SW 1271 (cell line): ENCODE measurements at places on chromosomes 7 and 10.

DNA sequence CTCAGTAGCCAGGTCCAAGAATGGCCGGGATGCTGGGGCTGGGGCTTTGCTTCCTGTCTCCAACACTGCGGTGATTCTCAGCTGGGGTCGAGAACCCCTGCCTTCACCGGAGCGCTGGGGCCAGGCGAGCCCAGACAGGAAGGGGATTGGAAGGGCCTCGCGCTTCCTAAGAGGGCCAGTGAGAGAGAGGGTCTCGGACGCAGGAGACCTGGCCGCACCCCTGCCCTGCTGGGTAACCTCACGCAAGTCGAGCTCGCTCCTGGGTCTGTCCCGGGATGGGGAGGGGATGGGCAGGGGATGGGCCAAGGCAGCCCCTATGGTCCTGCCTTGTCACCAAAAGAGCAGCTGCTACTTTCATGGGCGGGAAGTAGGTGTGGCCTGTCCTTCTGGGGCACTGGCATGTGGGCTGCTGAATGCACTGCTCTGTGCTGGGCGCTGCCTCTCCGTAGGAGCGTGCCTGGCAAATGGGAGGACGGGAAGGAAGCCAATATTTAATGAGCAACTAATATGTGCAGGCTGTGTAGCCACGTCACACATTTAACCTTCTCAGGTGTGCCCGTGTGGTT lies 20.0 kb downstream of the KCNK18 start:
- no peak for DNase-seq

- no peak for DNase-seq
Measured at GRCh38 chr10:80290474-80291220, 1.2 kb upstream of the MAT1A start.

- DNase-seq, result no peak
Measured at GRCh38 chr10:12960941-12961340, 40.6 kb downstream of the CCDC3 start.

DNA sequence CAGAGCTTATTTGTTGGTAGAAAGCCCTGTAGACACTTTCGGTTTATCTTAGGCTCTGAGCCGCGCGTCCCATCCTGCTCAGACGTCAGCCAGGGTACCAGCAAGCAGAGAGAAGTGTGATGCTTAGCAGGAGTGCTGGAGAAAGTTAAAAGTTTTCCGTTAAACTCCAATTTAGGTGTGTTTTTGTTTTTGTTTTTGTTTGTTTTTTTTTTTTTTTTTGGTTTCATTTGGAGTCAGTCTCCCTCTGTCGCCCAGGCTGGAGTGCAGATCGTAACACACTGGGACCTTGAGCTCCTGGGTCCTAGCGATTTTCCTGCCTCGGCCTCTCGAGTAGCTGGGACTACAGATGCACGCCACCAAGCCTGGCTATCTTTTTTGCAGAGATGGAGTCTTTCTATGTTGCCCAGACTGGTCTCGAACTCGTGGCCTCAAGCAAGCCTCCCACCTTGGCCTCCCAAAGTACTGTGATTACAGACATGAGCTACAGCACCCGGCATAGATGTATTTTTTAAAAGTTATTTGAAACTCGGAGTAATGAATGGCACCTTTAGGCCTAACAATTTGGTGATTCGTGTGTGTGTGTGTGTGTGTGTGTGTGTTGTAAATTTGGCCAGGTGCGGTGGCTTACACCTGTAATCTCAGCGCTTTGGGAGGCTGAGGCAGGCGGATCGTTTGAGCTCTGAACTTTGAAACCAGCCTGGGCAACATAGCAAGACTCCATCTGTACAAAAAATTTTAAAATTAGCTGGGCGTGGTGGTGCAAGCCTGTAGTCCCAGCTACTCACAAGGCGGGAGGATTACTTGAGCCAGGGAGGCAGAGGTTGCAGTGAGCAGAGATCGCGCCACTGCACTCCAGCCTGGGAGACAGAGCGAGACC lies 1.3 kb upstream of the HIP1 start:
- no peak for DNase-seq

DNA sequence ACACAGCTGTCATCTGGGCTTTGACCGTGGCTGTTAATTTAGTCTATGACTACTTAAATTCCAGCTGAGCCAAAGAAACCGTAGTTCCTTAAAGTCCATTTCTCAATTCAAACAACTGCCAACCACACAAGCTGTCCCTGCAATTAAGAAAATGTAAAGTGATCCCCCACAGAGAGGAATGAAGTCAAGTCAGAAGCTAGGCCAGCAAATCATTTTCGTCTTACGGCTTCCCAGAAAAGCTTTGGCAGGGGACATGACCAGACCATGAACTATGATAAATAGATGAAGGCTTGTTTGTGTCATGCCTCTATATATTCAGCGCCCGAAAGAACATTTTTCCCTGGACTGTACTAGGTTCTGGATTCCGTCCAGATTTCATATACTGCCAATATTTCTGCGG lies 54.6 kb downstream of the HACD1 start:
- no peak for DNase-seq

GRCh38 chr7:86598311-86598710 lies 45.4 kb upstream of the GRM3 start:
- DNase-seq, result no peak

DNA sequence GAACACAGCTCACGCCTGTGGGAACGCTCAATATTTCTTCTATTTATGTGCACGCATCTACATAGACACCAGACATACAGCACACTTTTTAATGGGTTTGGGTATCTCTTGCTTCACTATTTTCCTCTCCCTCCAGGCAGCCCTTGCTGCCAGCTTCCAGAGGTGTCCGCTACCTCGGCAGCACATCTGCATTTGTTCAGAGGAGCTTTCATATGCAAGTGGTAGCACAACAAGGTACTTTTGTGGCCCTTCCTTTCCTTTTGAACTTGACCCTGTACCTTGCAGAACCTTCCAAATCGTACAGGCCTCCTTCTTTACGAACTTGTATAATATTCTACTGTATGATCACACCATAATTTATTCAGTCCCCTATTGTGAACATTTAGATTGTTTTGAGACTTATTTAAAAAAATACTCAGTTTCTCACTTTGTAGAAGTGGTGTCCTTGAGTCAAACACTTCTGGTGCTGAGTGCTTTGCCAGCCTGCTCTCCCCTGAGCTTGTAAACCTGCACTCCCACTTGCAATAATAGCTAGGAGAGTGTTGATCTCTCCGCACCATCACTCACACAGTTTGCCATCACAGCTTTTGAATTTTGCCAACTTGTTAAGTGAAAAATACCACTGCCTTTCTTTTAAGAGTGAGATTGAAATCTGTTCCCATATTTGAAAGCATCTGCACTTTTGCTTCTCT lies 106.0 kb upstream of the ZNF32 start:
- no peak for DNase-seq

DNA sequence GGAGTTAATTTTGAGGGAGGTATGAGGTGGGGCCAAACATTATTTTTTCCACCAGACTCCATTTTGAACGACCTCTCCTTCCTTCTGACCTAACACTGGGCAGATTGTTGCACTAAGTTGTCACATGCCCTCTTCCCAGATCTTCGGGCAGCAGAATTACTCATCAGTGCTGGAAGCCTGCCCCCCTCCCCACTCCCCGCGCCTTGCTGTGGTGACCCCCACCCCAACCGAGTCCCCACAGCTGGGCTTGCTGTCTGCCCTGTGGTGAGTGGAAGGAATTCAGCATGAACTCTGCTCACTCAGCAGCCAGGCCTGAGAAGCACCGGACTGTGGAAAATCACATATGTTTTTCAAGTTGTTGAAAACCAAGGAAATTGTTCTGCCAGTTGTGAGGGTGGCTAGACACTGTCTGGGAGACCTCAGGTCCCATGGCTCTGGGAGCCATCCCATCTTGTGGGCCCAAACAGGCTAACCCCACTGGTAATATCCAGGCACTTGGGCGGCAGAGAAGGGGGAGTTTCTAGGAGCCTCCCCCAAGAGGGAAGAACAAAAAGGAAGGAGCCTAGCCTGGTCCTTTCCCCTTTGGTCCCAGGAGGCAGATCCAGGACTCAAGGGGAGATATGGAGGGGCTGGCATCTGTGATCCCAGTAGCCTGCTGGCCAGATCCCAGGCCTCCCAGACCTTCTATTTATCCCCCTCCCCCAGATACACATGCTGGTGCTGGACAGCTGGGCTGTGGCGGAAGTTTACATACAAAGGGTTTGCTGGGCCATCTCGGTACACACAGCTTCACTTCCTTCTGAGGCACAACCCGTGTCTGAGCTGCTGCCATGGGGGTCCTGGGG lies 3.5 kb upstream of the AEBP1 start:
- no peak for DNase-seq
